Activated T-cell treated with anti-CD3 and anti-CD28 coated beads for 1 hour (primary cell): ENCODE measurements at places on chromosomes 7 and 10.

- DNase-seq: no peak
These were observed 143.2 kb downstream of the SRPK2 start for GRCh38 chr7:105245398-105246114.

GRCh38 chr10:123506455-123506854 lies 159.7 kb upstream of the GPR26 start:
- DNase-seq: no peak

- no peak for DNase-seq
These were observed 33.4 kb downstream of the VWDE start for GRCh38 chr7:12370249-12370648.

- DNase-seq: no peak
These were observed 176.2 kb upstream of the PLXNA4 start for GRCh38 chr7:132752431-132752830.

GRCh38 chr7:73830681-73831583 lies at the start of gene CLDN4:
Gene CLDN4 (plus strand): TSS chr7:73830996. CDS start chr7:73831202, 206 bp downstream.
- no peak for DNase-seq

- no peak for DNase-seq
These were observed 57.9 kb upstream of the INSYN2A start for GRCh38 chr10:127254276-127254675.

DNA sequence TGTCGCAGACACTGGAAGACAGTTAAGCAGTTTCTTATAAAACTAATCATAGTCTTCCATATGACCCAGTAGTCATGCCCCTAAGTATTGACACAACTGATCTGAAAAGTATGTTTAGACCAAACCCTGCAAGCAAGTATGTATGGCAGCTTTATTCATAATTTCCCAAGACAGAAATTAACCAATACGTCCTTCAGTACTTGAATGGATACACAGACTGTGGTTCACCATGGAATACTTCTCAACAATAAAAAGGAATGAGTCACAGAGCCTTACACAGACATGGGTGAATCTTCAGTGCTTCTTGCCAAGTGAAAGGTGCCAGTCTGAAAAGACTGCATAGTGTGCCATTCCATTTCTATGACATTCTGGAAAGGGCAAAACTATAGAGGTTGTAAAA lies 50.2 kb upstream of the AKR1E2 start:
- DNase-seq: no peak

GRCh38 chr10:46273506-46274477 lies 13.0 kb upstream of the ANTXRL start:
- DNase-seq: no peak

- no peak for DNase-seq
These were observed 31.3 kb upstream of the TCF7L2 start for GRCh38 chr10:112918771-112919170.

DNA sequence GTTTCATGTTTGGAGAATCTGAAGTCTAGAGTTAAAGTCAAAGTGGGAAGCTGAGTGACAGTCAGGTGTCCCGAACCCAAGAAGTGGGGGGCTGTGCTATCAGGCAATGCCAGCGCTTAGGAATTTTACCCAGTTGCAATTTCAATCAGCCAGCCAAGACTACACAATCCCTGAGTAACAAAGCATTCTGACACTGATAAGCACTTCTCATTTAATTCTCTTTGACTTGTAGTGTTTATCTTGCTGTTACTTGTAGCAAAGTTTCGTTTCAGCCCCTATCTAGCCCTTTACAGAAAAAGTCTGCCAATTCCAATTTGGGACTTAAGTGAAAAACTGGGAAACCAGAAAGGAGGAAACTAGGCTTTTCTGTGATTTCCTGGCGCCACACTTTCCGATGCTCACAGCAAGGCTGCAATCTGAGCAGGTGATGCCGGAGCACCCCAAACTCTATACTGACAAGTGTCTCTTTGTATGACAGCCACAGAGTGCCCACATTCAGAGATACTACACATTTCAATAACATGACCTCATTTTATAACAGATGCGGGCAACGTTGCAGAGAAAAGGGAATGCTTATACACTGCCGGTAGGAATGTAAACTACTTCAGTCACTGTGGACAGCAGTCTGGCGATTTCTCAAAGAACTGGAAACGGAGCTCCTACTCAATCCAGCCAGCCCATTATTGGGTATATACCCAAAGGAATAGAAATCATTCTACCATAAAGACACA lies 61.0 kb downstream of the ITIH5 start:
- DNase-seq: no peak

DNA sequence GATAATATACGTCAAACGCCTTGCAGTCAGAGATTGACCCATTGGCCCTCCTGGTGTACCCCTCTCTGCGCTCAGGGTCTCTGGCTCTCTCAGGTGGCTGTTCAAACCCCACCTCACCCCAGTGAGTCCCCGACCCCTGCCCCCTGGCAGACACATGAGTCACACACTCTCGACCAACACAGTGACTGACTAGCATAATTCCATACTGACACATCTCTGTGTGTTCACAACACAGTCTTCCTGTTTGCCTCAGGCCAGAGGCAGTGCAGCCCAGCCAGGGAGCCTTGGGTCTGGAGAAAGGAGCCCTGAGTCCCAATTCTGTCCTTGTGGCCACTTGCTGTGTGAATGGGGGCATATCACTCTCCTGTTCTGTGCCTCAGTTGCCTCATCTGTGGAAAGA lies 40.1 kb downstream of the PALD1 start:
- no peak for DNase-seq

DNA sequence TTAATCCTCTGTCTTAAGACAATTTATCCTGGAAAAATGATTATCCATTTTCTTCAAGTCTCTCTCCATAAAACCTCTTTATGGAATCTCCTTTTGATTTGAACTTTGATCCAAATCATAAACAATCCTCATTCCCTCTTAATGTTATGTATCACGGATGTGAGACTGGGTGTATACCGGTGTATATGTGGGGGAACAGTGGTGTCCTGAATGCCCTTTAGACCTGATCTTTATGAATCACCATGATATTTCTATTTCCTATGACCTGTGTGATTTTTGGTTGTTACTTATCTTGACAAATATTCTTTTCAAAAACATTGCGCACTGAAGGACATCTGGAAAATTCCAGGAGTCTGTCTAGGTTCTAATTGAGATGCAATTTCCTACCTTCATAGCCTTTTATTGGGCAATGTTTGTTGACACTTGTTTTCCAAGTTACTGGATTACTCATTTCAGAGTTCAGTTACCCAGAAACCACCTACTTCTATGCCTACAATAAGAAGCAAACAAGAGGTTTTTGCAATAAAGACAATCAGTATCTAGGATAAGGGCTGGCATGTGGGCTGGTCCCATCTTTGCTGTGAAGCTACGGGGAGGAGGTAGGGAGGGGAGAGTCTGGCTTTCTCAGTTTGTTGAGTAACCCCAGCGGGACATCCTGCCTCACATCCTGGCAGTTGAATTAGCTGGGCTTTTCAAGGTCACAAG lies 190.4 kb downstream of the CTTNBP2 start:
- no peak for DNase-seq

- no peak for DNase-seq
These were observed 636.6 kb upstream of the DPP6 start for GRCh38 chr7:153415632-153416031.

- DNase-seq: no peak
These were observed 51.0 kb downstream of the FBXW4 start for GRCh38 chr10:101644002-101644401.

GRCh38 chr10:77936697-77937567 lies 10.4 kb upstream of the DLG5 start:
- DNase-seq: no peak

DNA sequence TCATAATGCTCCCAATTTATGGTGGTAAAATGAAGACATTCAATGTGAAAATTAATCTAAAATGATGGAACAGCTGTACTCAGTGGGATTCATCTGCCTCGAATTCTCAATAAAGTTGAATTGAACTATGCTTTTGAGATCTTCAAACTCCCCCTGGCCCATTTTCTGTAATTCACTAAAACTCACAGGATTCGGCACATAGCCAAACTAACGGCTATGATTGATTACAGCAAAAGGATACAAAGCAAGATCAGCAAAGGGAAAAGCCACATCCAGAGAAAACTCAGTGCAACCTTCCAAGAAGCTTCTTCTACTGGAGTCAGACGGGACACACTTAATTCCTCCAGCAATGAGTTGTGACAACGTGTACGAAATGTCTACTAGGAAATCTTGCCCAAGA lies 307.5 kb downstream of the CNTNAP2 start:
- no peak for DNase-seq

DNA sequence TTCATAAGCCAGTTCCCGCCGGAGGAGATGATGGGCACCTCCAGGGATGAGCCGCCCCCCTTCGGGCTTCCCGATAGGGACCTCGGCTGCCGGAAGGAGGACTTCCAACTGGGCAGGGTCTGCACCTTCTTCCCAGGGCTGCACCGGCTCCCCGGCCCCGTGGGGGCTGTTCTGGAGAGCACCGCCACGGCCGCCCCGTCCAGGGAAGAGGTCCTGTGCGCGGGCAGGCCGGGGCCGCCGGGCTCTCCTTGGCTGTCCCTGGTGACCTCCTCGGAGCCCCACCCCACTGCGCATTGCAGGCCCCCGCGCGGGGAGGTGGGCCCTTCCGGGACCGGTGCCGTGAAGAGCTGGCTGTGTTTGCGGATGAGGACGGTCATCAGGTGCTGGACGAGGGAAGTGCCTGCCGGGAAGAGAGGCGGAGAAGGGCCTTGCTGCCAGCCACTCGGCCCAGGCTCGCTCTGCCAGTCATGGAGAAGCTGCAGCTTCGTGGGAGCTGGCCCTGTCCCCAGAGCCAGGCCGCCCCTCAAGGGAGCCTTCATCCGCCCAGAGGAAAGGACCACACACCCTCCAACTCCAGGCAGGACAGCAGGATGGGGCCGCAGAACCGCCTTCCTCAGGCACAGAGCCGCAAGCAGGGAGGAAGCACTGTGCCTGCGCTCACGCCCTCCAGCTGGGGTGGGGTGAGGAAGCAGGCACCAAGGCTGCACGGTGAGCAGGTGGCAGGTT lies 144.4 kb downstream of the MAPK8 start:
- no peak for DNase-seq

DNA sequence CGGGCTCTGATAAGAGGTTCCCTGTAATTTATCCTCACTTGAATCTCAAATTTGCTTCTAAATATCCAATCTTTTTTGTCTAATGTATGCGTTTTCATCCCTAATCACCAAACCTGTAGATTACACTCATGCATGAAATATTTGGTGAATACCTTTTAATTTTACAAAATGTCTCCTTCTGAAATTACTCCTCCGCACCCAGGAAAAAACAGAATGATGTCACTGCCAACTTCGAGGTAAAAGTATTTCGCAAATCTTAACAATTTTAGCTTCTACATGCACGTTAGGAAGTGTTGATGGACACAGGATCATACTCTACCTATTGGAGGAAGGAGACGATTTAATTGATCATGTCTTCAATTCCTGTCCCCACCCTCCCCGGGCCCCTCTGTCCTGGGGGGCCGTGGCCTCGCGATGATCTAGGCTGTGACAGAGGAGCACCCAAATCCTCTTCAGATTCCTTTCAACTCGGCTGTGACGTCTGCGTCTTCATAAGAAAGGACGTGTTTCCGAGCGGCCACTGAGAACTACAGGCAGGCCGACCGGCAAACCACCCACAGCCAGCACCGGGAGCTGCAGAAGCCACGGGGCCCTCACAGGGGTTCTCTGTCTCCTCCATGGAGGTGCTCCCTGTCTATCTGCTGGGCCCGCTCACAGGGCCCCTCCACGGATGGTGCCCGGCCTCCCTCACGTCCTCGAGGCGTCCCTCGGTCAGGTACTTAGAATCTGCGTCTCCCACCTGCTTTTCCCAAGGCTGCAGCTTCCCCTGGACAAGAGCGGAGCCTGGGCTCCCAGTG lies 8.7 kb upstream of the FAM20C start:
- no peak for DNase-seq

GRCh38 chr10:125880719-125881118 lies 373 bp downstream of the DHX32 start:
- no peak for DNase-seq

- DNase-seq: no peak
These were observed 6.2 kb upstream of the OGDHL start for GRCh38 chr10:49768329-49768728.

DNA sequence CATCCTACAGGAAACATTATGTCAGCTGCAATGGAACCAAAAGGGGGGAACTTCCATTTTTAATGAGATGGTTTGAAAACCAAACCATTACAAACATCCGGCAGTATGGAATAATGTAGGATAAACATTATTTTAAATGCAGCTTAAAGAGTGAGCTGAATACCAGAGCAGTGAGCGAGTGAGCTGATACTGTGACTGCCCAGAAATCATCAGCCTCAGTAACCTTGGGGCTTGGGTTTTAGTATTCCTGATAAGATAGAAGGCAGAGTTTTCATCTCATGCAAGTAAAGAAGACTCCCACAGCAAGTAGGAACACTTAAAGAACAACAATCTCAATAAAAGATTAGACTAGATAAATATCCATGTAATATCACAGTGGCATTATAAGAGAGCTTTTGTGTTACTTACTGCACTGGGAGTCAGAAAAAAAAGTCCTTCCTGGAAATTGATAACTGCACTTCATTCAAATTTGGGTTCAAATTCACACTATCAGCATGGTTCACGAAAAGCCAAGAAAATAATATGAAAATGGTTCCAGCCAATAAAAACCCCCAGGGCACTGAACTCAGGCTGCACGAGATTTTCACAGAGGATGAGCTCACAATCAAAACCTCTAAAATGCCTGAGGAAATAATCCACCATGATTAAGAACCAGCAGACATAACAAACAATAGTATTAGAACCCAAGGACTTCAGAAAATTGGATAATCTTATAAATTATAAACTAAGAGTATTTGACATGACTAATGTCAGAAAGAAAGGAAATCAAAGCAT lies 115.7 kb downstream of the MTPAP start:
- no peak for DNase-seq

DNA sequence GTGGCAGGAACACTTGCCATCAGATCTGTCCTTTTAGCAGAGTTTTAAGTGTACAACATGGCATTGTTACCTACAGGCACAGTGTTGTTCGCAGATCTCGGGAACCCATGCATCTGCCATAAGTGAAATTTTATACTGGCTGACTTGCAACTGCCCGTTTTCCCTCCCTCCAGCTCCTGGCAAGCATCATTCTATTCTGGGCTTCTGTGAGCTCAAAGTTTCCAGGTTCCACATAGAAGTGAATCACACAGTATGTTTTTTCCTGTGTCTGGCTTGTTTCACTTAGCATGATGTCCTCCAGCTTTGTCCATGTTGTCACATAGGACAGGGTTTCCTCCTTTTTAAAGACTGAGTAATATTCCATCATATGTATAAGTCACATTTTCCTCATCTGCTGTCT lies 56.6 kb downstream of the C10orf143 start:
- no peak for DNase-seq

DNA sequence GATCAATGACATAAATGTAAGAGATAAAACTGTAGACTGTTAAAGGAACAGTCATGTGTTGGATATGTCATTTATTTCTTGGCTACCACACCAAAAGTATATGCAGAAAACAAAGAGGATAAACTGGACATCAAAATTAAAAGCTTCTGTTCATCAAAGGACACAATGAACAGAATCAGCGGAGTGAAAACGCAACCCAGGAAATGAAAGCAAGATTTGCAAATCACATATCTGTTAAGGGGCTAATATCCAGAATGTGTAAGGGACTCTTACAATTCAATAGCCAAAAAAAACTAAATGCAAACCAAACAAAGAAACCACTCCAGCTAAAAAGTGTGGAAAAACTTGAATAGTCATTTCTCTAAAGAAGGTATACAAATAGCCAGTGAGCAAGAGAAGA lies 164.3 kb downstream of the ZMYND11 start:
- DNase-seq: no peak

GRCh38 chr7:4245135-4245865 lies 436.8 kb upstream of the FOXK1 start:
- DNase-seq: no peak

- no peak for DNase-seq
These were observed 10.8 kb downstream of the NKX6-2 start for GRCh38 chr10:132774902-132775863.

- DNase-seq: no peak
These were observed 524.8 kb upstream of the TPK1 start for GRCh38 chr7:145360511-145361100.
